Activated naive CD8-positive, alpha-beta T cell treated with anti-CD3 and anti-CD28 coated beads for 36 hours (primary cell): ENCODE measurements at places on chromosomes 6 and 20. TPM values are rescaled to one million over a fixed set of nuclear protein-coding genes. Genes with fewer than 3 reads are reported as not detected.

GRCh38 chr6:37454420-37455140, 21.6 kb downstream of the CMTR1 start:
- peaks cover 41% of the 10 kb centered on the region for H3K36me3 ChIP-seq
- H3K27me3 ChIP-seq: no peaks in the 10 kb centered on the region
- H3K4me3 ChIP-seq: no peak overlapping the region

Gene AVP
- total RNA-seq: not detected

Gene KHDC1L
- total RNA-seq: not detected

Gene NMBR
- total RNA-seq: not detected

- peaks cover 84% of the 10 kb centered on the region for H3K4me1 ChIP-seq
- H3K36me3 ChIP-seq: peaks cover 63% of the 10 kb centered on the region
- no peak overlapping the region for H3K4me3 ChIP-seq
- H3K27ac ChIP-seq: peak overlapping the region; percentile 96
Observed at GRCh38 chr20:48771542-48771941, 56.3 kb downstream of the PREX1 start.

GRCh38 chr6:42394881-42395620, 56.7 kb downstream of the TRERF1 start:
- DNase-seq: no peak
- H3K36me3 ChIP-seq: peaks cover 13% of the 10 kb centered on the region
- no peaks in the 10 kb centered on the region for H3K27me3 ChIP-seq
- peak overlapping the region; percentile 47 for H3K4me3 ChIP-seq
- peaks cover 82% of the 10 kb centered on the region for H3K4me1 ChIP-seq

DNA sequence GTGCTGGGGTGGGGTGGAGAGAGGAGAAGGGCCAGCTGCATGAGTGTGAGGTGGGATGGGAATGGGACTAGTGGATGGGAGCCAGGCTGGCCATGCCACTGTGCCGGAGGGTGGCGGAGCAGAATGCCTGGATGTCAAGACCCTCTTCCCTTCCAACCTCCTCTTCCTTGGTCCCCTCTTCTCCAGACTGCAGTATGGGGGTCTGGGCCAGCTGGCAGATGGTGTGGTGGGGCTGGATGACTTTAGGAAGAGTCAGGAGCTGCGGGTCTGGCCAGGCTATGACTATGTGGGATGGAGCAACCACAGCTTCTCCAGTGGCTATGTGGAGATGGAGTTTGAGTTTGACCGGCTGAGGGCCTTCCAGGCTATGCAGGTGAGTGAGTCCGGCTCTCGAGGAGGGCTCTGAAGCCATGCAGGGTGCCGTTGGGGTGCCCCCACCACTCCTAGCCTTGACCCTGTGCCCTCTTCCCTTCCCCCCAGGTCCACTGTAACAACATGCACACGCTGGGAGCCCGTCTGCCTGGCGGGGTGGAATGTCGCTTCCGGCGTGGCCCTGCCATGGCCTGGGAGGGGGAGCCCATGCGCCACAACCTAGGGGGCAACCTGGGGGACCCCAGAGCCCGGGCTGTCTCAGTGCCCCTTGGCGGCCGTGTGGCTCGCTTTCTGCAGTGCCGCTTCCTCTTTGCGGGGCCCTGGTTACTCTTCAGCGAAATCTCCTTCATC, 7.7 kb downstream of the DDR1 start:
- no peaks in the 10 kb centered on the region for H3K36me3 ChIP-seq
- no peaks in the 10 kb centered on the region for H3K27me3 ChIP-seq
- no peak overlapping the region for H3K27ac ChIP-seq

DNA sequence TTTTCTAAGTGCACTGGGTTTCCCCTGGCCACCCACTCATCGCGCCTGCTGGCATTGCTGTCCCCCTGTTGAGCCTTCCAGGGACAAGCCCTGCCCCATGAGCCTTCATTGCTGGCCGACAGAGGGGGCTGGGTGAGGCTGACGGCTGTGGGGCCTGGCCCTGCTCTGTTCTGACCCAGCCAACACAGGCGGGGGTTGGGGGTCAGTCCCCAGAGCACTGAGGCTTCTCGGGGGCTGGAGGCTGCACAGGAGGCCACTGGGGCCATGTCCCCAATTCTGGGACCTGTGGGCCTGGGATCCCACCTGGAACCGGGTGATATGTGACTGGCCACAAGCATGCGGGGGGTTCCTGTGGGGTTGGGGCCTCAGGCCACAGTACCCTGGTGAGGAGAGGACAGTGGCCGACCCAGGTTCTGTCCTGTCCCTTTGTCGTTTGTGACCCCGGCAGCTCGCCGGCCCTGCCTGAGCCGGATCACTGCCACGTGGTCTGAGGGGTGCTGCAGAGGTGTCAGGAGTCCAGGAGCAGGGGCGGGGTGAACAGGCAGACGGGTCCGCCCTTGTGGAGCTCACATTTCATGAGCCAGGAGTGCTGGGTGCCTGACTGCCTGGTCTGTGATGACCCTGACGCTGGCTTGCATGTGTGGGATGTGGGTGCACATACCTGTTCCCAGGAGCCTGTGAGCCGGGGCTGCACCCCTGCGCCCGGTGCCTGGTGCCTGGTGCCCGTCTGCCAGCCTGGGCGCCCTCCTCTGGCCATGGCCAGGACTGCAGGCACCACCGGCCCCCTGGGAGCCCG, 2.1 kb upstream of the COL20A1 start:
- DNase-seq: peak; percentile 74
- H3K36me3 ChIP-seq: no peaks in the 10 kb centered on the region
- no peak overlapping the region for H3K27ac ChIP-seq

Gene HRH3
- not detected for total RNA-seq

DNA sequence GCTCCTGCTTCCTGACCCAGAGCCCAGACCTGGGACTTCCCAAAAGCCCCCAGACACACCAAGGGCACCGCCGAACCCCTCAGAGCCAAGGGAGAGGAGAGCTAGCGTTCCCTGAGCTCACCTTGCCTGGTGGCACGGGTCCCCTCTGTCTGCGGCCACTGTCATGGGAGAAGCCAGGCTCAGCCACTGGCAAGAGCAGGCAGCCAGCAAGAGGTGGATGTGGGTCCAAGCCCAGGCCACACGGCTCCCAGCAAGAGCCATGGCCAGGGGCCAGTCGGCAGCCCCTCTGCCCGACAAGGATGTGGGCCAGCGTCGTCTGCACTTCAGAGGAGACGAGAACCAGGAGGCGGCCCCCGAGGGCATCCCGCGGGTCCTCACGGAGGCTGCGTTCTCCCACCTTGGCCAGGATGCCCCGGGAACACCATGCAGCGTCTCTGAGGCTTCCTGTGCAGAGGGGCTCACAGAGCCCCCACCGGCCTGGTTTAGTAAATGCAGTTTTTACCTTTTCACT, 2.2 kb upstream of the PPDPF start:
- H3K27me3 ChIP-seq: peaks cover 1% of the 10 kb centered on the region
- H3K27ac ChIP-seq: no peak overlapping the region
- DNase-seq: no peak
- peaks cover 15% of the 10 kb centered on the region for H3K36me3 ChIP-seq

GRCh38 chr6:125867483-125867942, 76.8 kb downstream of the NCOA7 start:
- no peak overlapping the region for H3K27ac ChIP-seq
- peaks cover 5% of the 10 kb centered on the region for H3K36me3 ChIP-seq
- no peaks in the 10 kb centered on the region for H3K4me1 ChIP-seq
- no peaks in the 10 kb centered on the region for H3K27me3 ChIP-seq

GRCh38 chr6:157272866-157273755, 50.2 kb downstream of the TMEM242 start:
- H3K4me1 ChIP-seq: peaks cover 7% of the 10 kb centered on the region
- peak; percentile 22 for DNase-seq
- H3K36me3 ChIP-seq: peaks cover 4% of the 10 kb centered on the region
- H3K27ac ChIP-seq: no peak overlapping the region
- no peaks in the 10 kb centered on the region for H3K27me3 ChIP-seq
- H3K4me3 ChIP-seq: no peak overlapping the region

- H3K4me1 ChIP-seq: no peaks in the 10 kb centered on the region
- no peaks in the 10 kb centered on the region for H3K36me3 ChIP-seq
- no peak for DNase-seq
Observed at GRCh38 chr6:170063431-170063830, 227.4 kb downstream of the DLL1 start.

GRCh38 chr20:57791966-57792365, 82.2 kb upstream of the PMEPA1 start:
- no peaks in the 10 kb centered on the region for H3K4me1 ChIP-seq
- H3K36me3 ChIP-seq: no peaks in the 10 kb centered on the region
- no peak overlapping the region for H3K27ac ChIP-seq
- no peak for DNase-seq

Gene RALGAPB
- total RNA-seq: 25.6 TPM

DNA sequence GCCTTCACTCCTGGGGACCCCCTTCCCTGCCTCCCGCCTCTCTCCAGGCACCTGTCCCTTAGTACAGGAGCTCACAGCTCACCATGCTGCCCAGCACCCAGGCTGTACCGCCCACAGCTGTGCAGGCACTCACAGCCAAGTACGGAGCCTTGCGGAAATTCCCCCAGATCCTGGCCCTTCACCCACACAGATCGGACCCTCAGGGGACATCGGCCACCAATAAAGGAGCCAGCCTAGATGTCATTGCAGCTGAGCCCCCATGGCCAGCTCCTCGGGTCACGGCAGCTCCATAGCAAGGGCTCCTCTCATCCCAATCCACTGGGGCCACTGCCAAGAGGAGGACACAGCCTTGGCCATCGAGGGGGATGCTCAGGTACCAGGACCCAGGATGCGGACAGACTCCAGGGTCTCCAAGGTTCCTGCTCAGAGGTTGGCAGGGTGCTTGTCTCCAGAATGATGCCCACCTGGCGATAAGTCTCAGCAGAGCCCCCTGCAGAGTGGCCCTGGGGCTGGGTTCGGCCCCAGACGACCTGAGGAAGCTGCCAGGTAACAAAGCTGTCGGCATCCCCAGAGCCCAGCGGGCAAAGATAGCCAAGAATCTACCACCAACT, 82.3 kb downstream of the YTHDF1 start:
- no peak overlapping the region for H3K27ac ChIP-seq
- no peaks in the 10 kb centered on the region for H3K4me1 ChIP-seq
- no peak overlapping the region for H3K4me3 ChIP-seq
- no peaks in the 10 kb centered on the region for H3K36me3 ChIP-seq
